Renal pelvis (tissue), 12 donors: ENCODE measurements at places on chromosomes 1 and 21. TPM values are rescaled to one million over a fixed set of nuclear protein-coding genes. Genes with fewer than 3 reads are reported as not detected.
A peak's percentile ranks its signal among the peaks of the same experiment; 100 is the strongest.

DNA sequence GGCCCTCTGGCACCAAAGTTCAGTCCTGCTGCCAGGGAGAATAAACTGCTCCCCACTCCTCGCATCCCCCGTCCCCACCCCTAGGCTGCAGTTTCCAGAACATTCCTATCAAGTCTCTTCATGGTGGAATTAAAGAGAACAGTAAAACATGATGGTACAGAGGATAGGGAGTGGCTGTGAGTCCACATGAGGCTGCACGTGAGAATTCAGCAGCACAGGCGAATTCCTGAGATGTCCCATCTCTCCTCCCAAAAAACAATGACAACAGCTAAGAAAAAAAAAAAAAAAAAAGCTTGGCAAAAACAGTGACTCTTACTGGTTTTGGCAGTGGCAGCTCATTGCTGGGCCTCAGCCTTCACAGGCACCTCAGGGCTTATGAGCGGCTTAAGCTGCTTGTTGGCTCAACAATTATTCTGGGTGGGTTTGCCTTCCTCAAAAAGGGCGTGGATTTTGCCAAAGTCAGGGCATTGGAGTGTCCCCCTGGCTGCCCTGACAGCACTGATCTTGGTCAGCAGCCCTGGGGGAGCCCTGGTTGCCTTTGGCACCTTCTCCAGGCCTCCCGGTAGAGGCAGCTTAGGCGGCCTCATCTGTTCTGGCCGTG is 5.7 kb upstream of the IFFO2 start:
- DNase-seq = no peak

DNA sequence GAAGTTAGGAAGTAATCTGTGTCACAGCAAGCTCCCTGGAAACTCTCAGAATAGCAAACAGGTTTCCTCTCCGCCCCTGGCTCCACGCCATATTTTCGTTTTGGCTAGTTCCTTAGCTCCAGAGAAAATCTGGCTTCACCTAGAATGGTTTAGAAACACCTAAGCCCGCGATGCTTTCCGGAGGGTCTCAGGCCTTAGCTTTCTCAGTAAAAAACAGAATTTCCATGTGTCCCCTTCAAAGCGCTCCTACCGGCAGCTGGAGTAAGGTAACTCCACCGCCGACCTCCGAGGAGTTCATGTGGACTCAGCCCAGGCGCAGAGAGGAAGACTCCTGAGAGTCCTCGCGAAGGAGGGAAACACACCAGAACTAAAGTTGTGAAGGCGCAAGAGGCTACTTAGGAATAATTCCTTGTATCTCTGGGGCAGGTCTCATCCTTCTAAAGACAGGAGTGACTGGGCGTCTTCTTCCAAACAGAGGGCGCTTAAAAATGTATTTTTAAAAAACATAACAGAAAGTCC is 406 bp downstream of the KIAA0040 start:
- DNase-seq = peak; percentile 65

DNA sequence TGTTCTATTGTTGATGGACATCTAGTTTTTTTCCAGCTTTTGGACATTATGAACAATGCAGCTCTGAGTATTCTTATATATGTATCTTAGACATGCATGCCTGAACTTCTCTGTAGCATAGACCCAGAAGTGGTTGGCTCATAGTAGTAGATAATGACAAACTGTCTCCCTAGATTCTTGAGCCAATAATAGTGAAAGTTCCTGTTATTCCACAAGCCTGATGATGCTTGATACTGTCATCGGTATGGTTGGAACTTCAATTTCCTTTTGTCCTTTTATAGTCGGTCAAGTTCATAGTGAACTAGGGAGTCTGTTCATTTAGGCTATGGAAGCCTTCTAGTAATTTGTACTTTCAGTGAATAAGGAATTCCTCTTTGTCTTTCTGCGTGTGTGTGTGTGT is 56.8 kb downstream of the MTR start:
- no peak for DNase-seq

DNA sequence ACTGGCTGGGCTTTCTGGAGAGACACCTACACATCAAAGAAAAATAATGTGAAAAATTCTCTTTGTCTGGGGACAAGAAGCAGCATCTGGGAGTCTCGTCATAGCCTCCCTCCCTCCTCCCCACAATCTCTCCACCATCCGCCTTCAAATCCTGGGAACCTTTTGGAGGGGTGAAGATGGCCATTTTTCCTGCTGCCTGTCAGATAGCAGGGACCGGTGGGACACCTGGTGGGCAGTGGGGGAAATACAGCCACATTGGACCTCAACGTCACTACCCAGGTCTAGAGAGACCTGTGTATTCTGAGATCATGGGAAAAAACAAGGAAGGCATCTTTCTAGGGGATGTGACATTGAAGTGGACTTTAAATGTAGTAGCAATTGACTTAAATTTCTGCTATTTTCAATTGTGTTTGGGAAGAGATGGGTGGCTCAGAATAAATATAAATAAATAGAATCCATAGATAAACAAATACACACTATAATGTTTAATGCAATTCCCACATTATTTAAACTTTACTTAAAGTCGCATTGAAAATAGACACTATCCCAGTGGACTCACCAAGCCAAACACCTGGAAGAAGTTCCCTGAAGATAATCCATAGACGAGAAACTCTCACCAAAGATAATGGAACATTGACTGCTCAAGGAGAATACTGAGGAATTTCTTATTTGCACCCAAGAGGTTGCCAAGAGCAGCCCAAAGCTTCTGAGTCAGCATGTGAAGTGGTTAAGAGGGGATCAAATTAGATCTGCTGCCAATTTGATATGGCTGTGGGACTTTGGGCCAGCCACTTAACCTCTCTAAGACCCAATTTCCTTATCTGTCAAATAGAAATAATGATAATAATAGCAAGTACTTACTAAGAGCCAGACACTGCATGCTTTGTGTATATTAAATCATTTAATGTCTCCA is 147.6 kb upstream of the CAMK1G start:
- DNase-seq = peak; percentile 61

- DNase-seq = no peak
These were observed 43.7 kb upstream of the RIPK4 start for GRCh38 chr21:41810597-41810932.

DNA sequence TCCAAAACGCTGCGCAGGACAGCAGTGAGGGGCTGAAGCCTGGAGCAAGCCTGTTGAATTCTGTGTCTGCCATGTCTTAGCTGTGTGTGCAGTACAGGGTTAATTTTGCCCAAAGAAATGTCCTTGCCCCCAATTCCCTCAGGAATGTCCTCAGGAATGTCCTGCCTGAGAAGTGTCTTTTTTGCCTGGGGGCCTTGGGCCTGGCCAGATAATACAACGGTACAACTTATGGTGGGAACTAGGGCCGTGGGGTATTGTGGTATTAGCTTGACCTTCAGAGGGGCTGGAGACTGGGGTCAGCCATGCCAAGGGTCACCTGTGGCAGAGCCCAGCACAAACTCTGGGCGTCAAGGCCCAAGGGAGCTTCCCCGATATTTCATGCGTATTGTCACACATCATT is 107.7 kb downstream of the AJAP1 start:
- DNase-seq = no peak

DNA sequence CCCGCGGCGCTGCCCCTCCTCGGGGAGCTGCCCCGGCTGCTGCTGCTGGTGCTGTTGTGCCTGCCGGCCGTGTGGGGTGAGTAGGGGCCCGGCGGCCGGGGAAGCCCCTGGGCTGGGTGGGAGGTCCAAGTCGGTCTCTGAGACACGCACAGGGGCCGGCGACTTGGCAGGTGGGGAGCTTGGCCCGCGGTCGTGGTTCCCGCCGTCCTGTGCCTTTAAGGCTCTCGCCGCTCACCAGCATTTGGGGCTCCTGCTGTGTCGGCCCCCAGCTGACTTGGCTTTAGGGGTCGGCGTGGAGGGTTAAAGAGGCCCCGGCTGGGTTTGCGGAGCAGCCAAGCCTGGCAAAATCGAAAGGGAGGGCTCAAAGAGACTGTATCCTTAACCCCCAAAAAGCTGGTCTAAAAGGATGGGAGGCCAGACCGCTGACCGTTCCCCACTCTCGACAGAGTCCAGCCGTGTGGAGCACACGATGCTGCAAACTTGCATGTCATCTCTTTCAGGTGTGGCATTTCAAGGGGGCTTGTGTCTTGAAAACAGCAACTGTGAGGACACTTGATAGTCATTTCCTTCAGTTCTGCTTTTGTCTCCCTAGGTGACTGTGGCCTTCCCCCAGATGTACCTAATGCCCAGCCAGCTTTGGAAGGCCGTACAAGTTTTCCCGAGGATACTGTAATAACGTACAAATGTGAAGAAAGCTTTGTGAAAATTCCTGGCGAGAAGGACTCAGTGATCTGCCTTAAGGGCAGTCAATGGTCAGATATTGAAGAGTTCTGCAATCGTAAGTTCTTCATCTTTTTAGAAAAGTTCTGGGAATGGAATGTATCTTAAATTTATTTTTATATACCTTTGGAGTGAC is 540 bp downstream of the CD55 start:
- peak; percentile 34 for DNase-seq

GRCh38 chr1:30745156-30745833 is 12.3 kb downstream of the LAPTM5 start:
- no peak for DNase-seq

GRCh38 chr1:158117854-158118704 is 62.6 kb upstream of the CD1D start:
- DNase-seq = no peak

GRCh38 chr21:34715985-34716596 is 47.3 kb downstream of the CLIC6 start:
- DNase-seq = no peak

DNA sequence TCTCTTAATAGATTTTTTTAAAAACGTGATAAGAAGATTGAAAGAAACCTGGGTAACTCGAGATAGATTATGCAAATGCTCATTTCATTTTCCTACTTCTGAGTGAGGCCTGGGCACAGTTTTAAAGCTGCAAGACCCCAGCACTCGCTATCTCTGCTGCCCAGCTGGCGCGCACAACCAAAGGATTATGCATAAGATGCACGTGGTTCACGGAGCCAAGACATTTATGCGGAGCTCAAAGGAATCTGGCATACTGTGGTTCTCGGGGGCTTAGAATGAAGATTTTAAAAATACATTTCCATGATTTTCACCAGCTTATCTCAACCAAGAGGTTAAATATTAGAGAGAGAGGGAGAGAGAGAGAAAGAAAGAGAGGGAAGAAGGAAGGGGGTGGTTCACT is 210.9 kb downstream of the DSCAM start:
- no peak for DNase-seq

DNA sequence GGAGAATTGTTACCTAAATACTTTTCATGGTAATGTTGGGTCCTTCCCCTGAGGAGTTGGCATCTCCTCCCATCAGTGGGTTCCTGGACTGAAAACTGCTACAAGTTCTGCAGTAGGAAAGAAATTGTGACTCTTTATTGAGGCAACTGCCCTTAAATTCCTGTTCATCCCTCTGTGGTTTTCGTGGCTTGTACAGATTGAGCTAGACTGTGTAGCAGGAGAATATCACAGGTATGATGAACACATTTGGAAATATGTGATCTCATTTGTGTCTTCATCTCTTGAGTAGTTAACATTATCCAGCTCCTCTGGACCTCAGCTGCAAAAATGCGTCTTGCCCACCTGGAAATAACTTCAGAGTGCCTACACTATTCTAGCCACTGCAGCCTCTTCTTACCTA is 390.6 kb downstream of the PTPRC start:
- DNase-seq = no peak

DNA sequence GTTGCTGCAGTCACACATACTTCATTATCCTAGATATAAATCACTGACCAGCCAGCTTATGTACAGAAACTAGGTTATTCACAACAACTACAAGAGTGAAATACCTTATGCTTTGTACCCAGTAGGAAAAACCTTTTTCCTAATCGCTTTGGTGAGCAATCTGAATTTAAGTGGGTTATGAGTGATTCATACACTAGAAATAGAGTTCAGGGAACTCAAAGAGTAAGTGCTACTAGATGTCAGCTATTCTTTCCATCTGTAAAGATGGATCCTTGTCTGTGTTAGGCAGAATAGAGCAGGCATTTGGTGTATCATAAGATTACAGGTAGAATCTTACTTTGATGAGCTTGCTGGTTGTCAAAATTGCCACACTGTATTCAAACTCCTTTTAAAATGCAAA is 101.9 kb downstream of the ZNF644 start:
- no peak for DNase-seq

- no peak for DNase-seq
These were observed 42.0 kb downstream of the C1orf198 start for GRCh38 chr1:230826166-230826875.

DNA sequence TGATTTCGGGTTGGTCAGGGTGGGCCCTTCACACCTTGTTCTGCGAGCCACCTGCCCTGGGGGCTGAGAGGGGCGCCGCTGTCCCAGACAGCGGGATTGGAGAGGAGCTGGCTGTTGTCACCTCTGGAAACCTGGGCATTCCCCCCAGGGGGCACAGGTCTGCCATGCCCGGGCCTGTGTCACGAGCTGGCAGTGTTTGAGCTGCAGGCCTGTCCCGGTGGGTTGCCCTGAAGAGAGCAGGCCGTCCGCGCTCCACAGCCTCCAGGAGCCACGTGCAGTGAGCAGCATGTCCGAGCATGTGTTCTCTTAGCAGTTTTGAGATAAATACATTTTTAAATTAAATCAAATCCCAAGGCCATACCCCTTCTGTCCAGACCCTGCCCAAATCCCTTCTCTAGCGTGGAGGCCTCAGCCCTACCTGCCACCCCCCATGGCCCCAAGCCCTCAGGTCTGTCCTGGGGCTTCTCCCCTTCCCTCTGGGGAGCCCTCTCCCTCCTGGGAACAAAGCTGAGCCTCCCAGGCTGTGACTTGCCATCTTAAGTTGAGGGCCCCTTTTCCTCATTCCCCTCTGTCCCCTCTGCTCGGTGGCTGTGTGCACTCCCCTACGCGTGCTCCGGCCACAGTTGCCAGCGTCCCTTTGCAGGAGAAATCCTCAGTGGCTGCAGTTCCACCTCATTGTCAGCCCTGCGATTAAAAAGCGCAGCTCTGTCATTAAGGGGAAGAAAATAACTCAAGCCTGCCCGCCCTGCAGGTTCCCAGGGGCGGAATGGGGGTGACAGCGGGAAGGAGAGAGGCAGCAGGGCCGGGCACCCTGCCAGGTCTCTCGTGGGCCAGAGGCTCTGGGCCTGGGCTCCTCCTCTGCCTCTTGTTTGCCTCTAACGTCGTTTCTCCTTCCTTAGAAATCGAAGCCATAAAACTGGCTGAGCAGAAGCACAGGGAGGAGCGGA is 26.6 kb downstream of the SLX9 start:
- DNase-seq = no peak

GRCh38 chr21:26137379-26138060 is 33.0 kb downstream of the APP start:
- DNase-seq = no peak

- DNase-seq = no peak
These were observed 119.8 kb downstream of the ZZZ3 start for GRCh38 chr1:77562596-77563150.

- DNase-seq = peak; percentile 95
These were observed at the start of gene NSUN4 for GRCh38 chr1:46340404-46341221. NSUN4 (plus strand) TSS chr1:46340807; CDS start chr1:46340827, 20 bp downstream.

The GBP5 gene
- 0.31 TPM for polyA plus RNA-seq

The KLHDC9 gene
- polyA plus RNA-seq = 19.0 TPM

The SPRR2B gene
- not detected for polyA plus RNA-seq
